ENCODE measurements at places on chromosomes 12 and 14.

DNA sequence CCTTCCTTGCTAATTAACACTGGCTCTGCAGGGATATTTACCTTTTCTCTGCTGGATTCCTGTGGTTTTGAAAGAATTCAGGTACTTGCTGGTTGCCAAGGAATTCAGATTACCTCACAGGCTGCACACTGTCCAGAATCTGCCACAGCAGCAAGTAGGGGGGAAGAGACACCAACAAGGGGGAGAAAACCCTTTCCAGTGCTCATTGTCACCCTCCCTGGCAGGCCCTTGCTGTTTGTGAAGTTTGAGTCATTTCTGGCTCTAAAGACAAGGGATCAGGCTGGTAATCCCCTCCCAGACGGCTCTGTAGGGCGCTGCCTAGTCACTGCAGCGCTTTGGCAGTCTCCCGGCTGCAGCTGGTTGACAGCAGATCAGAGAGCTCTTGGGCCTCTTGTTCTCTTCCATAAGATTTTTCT lies 50.8 kb downstream of the TTLL5 start:
- no peak for DNase-seq

DNA sequence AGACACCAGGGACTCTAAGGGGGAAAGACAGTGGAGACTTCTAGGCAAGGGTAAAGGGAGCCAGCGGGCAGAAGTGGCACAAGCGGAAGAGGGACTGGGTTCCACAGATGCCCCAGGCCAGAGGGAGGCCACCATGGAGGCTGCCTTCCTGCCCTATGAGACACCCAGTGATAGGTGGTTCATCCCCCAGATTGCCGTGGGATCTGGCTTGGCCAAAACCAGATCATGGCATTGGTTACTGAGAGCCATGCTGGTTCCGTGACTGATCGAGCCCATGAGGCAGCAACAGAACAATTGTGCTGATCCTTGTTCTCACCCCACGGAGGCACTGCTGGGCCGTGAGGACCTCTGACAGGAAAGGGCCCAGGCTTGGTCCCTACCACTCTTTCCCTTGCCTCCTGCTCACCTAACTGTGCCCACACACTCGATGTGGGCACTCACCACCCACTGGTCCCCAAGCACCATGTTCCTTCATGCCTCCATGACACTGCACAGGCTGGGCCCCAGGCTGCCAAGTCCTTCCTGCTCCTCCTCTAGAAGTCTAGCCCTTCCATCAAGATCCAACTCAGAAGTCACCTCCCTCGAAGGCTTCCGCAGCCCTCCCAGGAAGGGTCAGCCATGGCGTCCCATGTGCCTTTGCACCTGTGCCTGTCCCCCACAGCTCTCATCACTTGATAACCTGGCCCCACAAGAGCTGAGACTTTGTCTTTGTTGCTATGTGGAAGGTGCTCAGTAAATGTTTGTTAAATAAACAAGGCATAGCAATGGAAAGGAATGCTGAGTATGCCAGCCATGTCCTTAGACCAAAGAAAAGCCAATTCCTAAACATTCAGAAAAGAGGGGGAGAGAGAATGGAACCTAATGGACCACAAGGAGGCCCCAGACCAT lies 7.3 kb downstream of the KRT79 start:
- DNase-seq: no peak

- no peak for DNase-seq
Measured at GRCh38 chr14:21537090-21537424, 10.9 kb upstream of the SALL2 start.

GRCh38 chr12:101019667-101020066 lies 190.4 kb downstream of the SLC5A8 start:
- DNase-seq: no peak

- no peak for DNase-seq
Measured at GRCh38 chr14:101957406-101958234, 6.8 kb upstream of the DYNC1H1 start.

- DNase-seq: peak; percentile 61
Measured at GRCh38 chr12:47214771-47215170, 135.0 kb upstream of the AMIGO2 start.

- DNase-seq: no peak
Measured at GRCh38 chr14:54170301-54170700, 213.7 kb upstream of the BMP4 start.

- DNase-seq: no peak
Measured at GRCh38 chr12:107152315-107152714, 59.0 kb upstream of the CRY1 start.

DNA sequence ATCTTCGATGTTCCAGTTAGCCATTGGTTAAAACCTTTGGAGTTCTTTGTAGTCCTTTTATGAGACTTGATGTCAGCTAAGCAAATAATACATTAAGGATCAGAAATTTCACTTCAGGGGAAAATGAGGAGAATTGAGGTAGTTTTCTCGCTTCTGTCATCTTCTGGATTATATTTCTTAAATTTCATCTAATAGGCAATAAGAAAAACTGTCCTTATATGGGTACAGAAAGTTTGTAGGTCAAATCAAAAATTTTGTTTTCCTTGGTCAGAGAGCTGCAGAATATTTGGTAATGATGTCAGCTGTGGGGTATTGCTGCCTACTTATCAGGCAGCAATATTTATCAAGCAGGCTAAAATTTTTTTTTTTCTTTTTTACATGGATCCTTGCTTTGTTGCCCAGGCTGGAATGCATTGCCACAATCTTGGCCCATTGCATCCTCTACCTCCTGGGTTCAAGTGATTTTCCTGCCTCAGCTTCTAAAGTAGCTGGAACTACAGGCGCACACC lies 37.1 kb downstream of the RIMKLB start:
- DNase-seq: no peak

GRCh38 chr12:52084491-52085231 lies 5.2 kb downstream of the SMIM41 start:
- DNase-seq: no peak

DNA sequence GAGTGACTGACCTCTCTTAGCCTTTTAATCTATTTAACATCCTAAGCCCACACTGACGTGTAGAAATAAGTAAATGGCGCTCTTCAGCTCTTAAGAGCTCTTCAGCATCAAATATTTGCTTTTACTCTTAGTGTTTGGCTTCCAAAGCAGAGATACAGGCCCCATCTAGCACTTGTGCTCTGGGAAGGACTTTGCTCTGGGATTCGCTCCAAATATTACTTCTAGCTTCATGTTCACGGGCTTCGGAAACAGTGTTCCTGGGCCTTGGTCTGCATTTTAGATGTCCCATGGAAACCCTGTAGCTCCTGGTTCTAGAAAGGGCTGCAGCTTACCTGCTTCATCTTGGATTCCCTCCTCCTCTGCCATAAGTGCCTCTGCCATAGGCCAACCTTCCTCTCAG lies 2.7 kb upstream of the NKX2-8 start:
- DNase-seq: no peak

DNA sequence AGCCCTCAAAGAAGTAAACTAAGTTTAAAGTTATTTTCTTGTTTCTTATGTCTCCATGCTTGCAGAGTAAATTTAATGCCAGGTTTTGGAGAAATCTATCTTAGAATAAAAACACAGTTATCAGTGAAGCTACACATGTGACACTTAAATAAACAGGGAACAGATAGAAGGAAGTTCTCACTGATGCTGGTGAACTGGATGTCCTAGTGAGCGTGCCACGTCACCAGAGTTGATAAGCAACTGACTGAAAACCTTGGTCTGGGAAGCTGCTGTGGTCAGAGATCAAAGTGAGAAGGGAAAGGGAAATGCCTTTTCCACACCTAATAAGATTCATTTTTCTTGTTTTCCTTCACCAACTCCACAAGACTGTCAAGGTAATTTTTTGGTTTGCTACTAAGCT lies 74.8 kb upstream of the PCED1B start:
- no peak for DNase-seq

- no peak for DNase-seq
Measured at GRCh38 chr12:20368114-20368650, at the start of gene PDE3A. PDE3A (plus strand) TSS chr12:20368537; CDS start chr12:20369285, 748 bp downstream.

DNA sequence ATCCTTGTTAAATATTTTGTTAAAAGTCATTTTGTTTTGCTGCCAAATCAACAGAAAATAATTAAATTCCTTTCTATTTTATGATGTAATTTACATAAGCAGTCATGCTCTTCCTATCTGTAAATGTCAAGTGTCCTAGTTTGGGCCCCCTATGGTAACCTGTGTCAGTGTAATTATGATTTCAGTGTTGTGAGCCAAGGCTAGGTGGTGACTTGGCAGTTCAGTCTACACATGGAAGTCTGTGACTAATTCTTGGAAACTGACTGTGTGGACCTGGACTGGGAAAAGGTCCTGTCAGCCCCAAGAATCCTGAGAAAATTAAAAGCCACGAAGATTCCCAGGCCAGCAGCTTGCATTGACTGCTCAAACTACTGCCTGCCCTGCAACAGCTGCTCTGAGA lies 371.0 kb downstream of the FUT8 start:
- DNase-seq: no peak

DNA sequence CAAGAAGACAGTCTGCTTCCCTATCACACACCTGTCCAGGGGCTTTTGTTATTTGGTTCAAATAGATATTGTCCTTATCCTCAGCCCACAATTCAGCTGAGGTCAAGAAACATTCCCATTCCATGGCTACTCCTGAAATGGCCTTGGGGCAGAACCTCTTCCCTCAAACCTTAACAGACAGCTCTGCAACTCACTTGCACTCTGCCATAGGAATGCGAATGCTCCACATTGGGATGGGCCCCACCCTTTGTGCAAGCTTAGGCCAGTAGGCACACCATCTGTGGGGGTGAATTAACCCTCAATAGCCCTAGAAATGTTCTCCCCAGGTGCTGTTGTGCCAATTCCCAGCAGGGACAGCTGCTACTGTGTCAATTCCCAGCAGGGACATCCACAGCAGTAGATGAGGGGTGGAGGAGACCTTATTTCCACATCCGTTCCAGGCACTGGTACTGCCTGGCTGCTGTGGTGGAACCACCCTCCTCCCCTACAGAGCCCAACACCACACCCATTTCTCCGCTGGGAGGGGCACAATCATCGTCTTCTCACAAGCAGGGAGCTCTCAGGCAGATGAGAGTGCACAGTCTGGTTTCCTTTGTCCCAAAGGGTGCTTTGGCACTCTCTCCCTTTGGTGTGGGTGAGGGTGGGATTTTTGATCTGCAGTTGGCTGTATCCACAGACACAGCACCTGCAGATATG lies 42.3 kb upstream of the GLIPR1 start:
- no peak for DNase-seq

DNA sequence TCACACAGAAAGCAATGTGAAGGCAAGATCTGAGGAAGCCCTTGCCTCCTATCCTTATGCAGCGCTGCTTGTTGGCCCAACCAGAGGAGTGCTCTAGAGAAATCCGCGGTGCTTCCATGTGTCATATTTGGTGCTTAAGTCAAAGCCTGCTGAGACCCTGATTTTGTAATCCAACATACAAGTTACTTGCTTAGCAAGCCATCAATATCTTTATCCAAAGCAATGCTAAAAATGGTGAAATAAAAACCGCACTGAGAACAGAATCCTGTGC lies 250.0 kb downstream of the MED13L start:
- DNase-seq: no peak

DNA sequence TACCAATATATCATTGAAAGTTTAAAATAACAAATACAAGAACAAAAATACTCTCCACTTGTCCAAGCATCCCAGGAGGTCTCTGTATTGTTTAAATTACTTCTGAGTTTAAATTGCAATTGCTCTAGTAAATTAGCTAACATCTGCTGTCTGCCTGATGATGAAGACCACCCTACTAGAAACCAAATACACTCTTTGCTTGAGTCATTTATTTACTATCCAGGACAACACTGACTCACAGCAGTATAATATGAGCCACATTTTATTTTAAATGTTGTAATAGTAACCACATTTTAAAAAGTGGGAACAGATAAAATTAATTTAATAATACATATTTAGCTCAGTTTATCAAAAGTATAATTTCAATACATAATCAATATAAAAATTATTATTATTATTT lies 62.9 kb upstream of the EEA1 start:
- DNase-seq: no peak

- DNase-seq: no peak
Measured at GRCh38 chr12:28787151-28787550, 361.9 kb upstream of the FAR2 start.

DNA sequence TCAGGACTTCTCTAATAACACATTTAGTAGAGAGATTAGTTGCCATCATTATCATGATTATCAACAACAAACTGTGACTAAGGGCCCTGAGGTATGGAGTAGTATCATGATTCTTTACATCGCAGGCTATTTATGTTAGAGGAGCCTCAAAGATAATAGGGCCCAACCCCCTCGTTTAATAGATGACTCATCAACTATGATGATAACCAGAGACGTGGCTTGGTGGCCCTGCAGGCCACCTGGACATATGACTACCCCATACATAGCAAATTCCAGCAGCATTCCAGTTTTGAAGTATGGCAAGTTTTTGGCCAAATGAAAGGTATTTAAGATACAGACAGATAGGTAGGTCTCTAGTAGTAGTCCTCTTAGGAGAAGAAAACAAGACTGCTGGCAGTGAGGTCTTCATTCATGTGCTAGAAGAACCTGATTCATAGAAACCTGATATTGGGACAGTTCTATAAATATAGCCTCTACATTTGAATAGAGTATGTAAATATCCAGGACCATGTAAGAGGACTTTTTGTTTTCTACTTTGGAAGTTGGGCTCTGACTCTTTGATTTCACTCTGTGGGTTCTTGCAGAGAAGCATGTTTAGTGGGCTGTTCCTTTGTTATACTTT lies 5.6 kb downstream of the RIC8B start:
- no peak for DNase-seq

DNA sequence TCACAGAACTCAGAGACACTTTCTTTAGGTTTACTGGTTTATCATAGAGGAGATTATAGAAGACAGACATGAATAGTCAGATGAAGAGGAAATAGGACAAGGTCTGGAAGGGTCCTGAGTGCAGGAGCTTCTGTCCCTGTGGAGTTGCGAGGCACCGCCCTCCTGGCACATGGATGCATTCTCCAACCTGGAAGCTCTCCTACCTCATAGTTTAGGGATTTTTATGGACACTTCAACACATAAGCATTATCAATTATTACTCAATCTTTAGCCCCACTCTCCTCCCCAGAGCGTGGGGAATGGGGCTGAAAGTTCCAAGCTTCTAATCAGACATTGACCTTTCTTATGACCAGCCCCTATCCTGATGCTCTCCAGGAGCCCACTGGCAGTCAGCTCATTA lies 12.6 kb upstream of the KRT7 start:
- DNase-seq: no peak

- DNase-seq: peak; percentile 4
Measured at GRCh38 chr12:97960741-97961608, 498.4 kb downstream of the RMST start.

- DNase-seq: peak; percentile 8
Measured at GRCh38 chr12:80778005-80778541, 61.4 kb downstream of the MYF5 start.
